Stimulated activated CD8-positive, alpha-beta memory T cell treated with anti-CD3 and anti-CD28 coated beads, Interleukin-4, amount 100 ng/mL, for 1 hour (primary cell): ENCODE measurements at places on chromosomes 7 and 10.

GRCh38 chr7:45677311-45677900, 103.2 kb downstream of the ADCY1 start:
- DNase-seq, result no peak

GRCh38 chr10:6354168-6354772, 151.5 kb downstream of the PFKFB3 start:
- DNase-seq, result no peak

DNA sequence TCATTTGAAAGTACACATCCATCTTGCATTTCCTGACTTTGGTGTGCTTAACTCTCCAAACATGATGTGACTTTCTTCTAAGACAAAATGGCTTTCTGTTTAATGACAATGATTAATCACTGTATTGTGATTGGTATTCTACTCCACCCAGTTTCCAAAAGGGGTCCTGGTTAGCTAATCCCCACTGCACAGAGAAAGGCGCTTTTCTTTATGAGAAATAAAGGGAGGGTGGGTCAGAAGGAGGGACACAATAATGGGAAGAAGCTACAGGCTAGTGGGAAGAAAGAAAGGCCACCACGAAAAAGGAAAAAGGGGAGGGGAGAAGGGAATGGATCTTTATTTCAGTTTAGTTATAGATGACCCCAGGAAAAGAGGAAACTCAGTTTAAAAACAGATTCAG, 69.2 kb downstream of the PRTFDC1 start:
- no peak for DNase-seq

DNA sequence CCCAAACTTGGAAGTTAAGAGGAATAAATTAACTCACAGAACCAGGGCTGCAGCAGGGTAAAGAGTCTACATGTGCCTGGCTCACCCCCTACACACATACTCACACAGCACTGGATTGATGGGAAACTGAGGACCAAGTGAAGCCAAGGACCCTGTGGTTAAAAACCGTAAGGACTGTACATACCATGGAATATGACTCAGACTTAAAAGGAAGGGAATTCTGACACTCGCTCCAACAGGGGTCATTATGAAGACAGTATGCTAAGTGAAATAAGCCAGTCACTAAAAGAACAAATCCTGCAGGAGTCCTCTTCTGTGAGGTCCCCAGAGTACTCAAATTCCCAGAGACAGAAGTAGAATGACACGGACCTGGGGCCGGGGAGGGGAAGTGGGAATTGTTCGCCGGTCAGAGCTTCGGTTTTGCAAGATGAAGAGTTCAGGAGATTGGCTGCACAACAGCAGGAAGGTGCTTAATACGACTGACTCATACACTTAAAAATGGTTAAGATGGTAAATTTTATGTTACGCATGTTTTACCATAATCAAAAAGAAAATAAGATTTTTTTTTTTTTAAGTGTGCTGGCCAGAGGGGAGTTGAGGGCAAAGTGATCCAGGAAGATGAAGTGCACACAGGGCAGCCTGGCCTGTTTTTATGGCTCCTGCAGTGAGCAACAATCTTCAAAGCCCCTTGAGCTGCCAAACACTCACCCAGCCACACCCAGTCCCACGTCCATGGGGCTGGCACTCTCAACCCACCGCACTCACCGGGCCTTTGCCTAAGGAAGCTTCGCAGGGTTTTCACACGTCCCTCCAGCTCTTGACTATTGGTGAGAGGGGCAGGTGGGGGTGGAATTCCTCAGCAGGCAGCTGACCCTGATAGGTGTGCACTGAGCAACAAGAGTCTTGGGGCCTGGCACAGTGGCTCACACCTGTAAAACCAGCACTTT, 26.4 kb downstream of the DRGX start:
- no peak for DNase-seq

DNA sequence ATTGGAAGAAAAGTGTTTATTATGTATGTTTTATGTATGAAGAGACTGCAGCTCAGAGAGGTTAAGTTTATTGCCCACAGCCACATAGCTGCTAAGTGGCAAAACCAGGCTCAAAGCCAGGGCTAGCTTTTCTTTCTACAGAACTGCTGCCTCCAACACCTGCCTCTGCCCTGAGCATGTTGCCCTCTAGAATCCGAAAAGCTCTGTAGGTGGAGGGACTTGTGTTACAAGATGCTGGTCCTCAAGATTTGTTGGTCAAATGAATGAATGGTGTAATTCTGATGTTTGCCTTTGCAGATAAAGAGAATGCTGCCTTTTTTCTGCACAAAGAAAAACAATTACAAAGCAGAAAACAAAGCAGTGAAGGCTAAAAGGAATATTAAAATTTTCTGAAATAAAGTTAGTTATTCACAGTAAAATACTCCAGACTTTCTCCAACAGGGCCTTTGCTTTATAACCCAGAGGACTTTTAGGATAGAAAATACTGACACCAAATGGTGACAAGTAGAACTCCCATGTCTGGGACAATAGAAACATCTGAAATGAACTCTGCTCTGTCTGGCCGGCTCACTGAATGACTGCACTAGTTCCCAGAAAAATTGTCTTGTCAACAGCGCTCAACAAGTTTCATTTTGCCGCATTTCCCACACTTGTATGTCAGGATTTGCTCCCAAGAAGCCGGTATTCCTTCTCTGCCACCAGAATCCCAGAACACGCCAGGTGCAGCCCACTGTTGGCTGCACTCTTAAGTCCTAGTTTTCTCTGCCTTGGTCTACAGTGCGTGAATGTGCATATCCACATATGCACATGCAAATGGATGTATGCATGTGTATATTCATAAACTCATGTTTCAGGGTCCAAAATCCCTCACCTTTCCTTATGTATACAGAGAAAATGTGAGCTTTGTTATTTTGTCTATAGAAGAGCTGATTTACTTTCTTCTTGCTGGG, 11.0 kb upstream of the DNTT start:
- DNase-seq, result no peak

GRCh38 chr7:119392-120163, 72.8 kb upstream of the FAM20C start:
- no peak for DNase-seq

DNA sequence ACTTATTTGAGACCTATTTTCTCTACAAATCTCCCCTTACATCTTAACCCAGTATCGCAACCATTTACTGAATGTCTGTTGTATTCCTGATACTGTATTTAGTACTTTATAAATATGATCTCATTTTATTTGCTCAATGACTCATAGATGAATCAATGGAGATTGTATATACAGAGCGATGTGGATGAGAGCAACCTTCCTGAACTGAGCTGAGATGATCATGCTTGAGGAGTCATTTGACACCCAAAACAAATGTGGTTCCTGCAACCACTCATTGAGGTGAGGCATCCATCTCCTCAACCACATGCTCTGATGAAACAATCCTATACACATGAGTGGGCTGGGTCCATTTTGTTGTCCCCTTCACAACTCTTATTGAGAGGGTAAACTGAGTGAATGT, 250.0 kb downstream of the CDC14C start:
- DNase-seq, result no peak

DNA sequence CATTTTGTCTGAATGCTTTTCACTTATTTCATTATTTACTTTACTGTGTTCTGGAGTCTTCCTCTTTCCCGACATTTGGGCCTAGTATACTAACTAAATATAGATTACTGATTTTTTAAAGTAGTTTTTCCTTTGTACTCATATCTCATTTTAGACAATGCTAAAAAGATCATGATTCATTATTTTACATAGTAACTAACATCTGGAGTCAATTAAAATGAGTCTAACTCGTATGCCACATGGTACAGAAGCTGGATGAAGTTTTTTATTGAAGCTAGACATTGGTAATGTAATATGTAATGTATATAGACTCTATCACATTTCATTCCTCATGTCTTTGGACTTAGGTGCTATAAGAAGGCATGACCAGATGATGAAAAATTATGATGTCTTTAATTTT, 156.3 kb upstream of the HGF start:
- DNase-seq, result no peak
